ENCODE measurements at places on chromosomes 4 and X.
A peak's percentile ranks its signal among the peaks of the same experiment; 100 is the strongest.

DNA sequence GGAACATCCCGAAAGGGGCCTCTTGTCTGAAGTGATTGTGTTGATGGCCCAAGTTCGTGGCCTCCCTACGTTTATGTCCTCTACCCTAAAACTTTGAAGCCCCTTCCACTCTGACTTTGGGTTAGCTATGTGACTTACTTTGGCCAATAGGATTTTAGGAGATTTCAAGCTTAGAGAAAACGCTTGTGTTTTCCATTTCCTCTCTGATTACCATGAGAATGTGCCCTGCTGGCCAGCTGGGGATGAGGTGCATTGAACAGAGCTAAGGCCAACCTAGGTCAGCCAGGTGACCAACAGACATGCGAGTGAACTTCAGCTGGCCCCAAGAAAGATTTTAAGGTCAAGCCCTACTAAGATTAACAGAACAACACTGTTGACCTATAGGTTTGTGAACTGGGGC is 82.4 kb downstream of the SLC2A9 start:
- no peak for DNase-seq

- peak; percentile 12 for DNase-seq
Measured at GRCh38 chrX:119605464-119606279, 552 bp downstream of the NKRF start.

- DNase-seq: no peak
Measured at GRCh38 chrX:103791228-103791627, 14.6 kb downstream of the PLP1 start.

DNA sequence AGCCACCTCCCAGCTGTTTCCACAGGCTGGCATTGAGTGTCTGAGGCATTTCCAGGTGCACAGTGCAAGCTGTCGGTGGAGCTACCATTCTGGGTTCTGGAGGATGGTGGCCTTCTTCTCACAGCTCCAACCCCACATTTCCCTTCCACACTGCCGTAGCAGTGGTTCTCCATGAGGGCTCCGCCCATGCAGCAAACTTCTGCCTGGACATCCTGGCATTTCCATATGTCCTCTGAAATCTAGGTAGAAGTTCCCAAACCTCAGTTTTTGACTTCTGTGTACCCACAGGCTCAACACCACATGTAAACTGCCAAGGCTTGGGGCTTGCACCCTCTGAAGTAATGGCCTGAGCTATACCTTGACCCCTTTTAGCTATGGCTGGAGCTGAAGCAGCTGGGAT is 10.3 kb upstream of the FRMPD4 start:
- DNase-seq: no peak

GRCh38 chr4:6896035-6896434 is 13.6 kb upstream of the TBC1D14 start:
- DNase-seq: no peak

DNA sequence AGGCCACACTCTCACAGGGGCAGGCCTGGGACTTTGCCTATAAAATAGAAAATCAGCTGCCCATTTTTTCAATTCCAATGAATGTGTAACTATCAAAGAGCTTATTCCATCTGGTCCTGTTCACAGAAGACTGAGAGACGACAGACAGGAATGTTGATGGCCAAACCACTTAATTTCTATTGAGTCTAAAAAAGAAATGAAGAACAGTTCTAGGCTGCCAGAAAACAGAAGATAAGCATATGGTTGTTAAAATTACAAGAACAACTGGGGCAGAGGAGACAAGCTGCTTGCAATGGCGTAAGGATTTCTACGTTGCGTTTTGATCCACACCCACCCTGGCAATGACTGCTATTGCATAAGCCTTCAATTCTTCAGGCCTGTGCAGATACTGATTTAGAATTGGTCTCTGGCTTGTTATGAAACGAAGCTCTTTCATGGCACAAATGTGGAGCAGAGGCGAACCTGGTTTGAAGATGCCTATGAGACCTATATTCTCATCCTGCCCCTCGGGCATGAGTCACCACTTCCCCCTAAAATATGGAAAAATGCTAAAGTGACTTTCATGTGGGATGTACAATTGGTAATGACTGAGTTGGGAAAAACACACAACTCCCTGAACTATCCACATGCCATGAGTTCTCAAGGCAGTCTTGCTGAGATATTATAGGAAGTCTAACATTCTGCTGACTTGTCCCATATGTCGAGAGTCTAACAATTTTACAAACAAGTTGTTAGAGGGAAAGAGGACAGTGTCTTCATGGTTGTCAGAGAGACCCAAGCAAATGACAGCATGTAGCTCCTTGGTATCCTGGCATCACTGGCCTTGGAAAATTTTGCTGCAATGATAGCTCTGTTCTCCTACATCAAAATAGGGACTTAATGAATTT is 37.9 kb upstream of the SORBS2 start:
- DNase-seq: no peak

DNA sequence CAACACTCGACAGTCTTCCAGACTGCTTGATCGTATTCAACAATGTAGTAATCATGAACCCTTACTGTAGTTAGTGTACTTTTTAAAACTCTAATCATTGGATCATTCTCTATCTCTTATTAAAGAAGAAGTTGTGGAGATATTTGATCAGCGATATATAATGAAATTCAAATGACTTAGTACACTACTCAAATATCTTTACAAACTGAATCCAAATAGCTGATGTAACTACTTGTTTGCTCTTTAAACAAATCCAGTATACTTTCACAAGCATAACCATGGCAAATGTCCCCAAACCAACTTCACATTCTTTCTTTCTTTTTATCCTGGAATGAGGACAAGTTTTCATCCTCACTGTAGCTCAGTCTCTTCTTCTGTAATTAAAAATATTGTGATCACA is 1569.9 kb upstream of the ADGRL3 start:
- DNase-seq: no peak

GRCh38 chr4:158327525-158327924 is 117.2 kb downstream of the TMEM144 start:
- no peak for DNase-seq

GRCh38 chr4:2269618-2270163 is 7.8 kb upstream of the MXD4 start:
- no peak for DNase-seq

DNA sequence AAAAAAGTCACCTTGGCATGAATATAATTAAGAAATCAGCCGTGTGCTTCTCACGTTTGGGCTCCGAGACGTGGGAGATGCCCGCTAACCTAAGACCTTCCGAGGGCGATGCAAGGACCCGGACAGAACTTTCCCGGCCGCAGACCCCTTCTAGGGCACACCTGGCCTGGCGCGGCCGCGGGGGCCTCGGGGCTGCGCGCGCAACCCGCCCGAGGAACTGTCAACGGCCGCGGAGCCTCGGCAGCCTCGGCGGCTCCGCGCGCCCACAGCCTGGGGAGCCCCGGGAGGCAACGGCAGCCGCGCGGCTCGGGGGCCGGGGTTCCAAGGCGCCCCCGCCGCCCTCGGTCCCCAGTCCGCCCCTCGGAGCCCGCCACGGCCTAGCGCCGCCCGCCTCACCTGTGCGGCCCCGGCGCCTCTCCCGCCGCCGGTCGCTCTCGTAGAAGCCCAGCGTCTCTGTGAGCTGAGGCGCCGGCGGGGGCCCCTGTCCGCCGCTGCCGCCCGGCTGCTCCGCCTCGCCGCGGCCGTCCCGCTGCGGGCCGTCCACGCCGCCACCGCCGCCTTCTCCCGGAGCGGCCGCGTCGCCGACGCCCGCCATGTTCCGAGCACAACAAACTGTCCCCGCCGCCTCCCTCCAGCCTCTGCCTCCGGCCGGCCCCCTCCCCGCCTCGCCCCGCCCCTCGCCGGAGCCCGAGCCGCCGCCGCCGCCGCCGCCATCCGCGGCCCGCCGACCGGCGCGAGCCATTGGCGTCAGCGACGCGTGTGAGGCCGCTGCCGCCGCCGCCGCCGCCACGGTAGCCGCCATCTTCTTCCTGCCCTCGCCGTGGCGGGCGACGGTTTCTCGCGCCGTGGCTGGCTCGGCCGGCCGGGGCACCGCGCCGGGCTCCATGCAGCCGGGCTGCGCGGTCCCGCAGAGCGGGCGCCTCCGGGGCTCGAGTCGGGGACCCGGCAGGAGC is at the start of gene TAPT1:
TSS of gene TAPT1 (minus strand) at position 609 of the 953 bp plus-strand sequence. CDS start at position 595, 14 bp downstream.
- peak; percentile 44 for DNase-seq

- DNase-seq: no peak
Measured at GRCh38 chrX:17403189-17403691, 28.2 kb downstream of the NHS start.

GRCh38 chrX:13013363-13014110 is 30.9 kb downstream of the FAM9C start:
- no peak for DNase-seq

DNA sequence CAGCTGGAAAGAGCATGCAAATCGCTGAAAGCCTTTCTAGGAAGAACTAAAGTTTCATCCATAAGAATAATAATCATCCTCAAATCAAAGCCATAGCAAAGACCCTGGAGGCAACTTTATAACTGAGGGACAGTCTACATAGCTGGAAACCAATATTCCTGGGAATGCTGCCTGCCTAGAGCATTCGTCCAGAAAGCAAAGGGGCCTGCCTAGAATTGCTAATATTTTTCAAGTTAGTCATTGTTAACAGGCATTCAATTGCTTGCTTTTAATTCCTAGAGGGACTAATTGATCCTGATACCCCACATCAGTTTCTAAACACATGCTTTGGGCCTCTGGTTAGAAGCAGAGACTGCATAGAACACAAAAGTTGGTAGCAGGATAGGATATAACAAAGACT is 4.2 kb upstream of the PPARGC1A start:
- DNase-seq: no peak

DNA sequence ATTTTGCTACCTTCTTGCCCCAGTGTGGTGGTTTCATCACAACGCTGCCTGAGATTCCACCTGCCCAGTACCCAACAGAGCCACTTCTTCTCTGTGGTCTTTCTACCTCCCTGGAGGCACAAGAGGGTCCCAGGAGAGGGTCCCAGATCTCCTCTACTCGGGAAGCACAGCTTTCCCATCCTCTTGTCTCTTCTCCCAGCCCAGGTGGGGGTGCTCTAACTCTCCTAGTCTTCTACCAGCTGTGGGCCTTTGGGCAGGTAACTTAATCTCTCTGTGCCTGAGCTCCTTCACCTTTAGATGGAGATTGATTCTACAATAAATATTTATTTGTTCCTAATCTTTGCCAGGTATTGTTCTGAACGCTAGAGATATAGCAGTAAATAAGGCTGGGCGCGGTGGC is 1.8 kb upstream of the HPGDS start:
- no peak for DNase-seq

DNA sequence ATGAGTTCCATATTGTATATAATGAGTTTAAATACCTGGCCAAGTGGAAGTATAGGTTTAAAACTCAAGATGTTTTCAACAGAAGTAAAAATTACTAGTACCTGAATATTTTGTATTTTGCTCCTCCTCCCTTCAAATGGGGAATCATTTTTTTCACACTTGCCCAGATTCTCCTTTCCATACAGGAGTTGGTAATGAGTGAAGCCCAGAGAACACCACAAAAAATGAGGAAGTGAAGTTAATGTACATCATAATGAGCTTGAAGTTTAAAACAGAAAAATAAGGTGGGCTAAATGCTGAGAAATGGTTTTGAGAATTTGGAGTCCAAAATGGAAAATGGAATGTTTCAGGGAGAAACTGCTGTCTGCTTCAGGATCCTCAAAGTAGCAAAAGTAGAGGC is 364.8 kb upstream of the EMCN start:
- DNase-seq: no peak

- DNase-seq: no peak
Measured at GRCh38 chr4:148065075-148065474, 333.2 kb downstream of the ARHGAP10 start.

- DNase-seq: peak; percentile 13
Measured at GRCh38 chr4:156194896-156195295, 241.2 kb upstream of the CTSO start.

- DNase-seq: peak; percentile 87
Measured at GRCh38 chr4:145545538-145546174, 64.0 kb downstream of the SMAD1 start.

All from RWPE1 (cell line).